ENCODE measurements at places on chromosomes 16 and 17. TPM values are rescaled to one million over a fixed set of nuclear protein-coding genes. Genes with fewer than 3 reads are reported as not detected.

DNA sequence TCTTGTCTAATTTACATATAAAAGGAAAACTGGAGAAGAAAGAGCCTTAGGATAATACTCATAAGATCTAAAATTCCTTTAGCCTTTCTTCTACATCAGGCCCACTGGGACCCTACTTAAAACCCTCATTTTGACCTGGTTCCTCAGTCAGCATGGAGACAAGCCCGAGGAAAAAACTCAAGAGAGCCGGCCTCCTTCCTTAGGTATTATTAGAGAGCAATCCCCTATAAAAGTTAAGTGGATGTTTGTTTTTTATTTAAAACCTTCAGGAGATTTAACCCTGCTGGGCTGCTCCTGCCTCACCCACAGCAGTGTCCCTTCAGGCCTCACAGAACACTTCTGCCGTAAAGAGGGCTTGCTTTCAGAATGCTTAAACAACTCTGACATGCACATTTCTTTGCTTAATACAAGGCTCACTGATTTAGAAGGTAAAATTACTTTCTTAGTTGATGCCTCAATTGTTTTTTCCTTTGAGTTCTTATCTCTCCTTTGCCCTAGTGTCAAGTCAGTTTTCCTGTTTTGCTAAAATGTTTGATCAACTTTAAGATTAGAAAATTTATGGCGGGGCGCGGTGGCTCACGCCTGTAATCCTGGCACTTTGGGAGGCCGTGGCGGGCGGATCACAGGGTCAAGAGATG lies 145.6 kb upstream of the TBX2 start:
- DNase-seq: no peak
- no peaks in the 10 kb centered on the region for H3K27me3 ChIP-seq
- no peaks in the 10 kb centered on the region for H3K36me3 ChIP-seq

- H3K4me1 ChIP-seq: peaks cover 9% of the 10 kb centered on the region
- H3K4me3 ChIP-seq: no peak overlapping the region
- H3K27me3 ChIP-seq: no peaks in the 10 kb centered on the region
- no peak overlapping the region for H3K27ac ChIP-seq
- H3K36me3 ChIP-seq: peaks cover 12% of the 10 kb centered on the region
Observed at GRCh38 chr16:69814561-69814960, 52.4 kb downstream of the WWP2 start.

DNA sequence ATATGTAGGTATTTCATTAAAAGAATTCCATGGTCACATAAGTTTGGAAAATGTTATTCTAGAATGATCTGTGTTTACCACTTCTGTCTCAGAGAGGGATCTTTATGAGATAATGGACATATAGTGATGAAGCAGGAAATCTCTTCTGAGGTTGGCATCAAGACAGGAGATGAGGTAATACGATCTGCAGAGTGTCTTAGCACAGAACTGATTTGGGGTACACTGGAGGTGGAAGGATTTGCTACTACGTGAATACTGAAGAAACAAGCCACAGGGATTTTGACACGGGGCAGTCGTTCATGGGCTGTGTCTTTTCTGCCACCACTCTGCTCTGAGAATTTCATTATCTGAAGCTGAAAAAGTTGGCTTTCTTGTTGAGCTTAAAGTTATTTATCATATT lies 5.5 kb downstream of the CBFB start:
- H3K4me3 ChIP-seq: peak overlapping the region; percentile 57
- no peak for DNase-seq
- peaks cover 30% of the 10 kb centered on the region for H3K4me1 ChIP-seq
- H3K27ac ChIP-seq: no peak overlapping the region
- peaks cover 2% of the 10 kb centered on the region for H3K36me3 ChIP-seq

DNA sequence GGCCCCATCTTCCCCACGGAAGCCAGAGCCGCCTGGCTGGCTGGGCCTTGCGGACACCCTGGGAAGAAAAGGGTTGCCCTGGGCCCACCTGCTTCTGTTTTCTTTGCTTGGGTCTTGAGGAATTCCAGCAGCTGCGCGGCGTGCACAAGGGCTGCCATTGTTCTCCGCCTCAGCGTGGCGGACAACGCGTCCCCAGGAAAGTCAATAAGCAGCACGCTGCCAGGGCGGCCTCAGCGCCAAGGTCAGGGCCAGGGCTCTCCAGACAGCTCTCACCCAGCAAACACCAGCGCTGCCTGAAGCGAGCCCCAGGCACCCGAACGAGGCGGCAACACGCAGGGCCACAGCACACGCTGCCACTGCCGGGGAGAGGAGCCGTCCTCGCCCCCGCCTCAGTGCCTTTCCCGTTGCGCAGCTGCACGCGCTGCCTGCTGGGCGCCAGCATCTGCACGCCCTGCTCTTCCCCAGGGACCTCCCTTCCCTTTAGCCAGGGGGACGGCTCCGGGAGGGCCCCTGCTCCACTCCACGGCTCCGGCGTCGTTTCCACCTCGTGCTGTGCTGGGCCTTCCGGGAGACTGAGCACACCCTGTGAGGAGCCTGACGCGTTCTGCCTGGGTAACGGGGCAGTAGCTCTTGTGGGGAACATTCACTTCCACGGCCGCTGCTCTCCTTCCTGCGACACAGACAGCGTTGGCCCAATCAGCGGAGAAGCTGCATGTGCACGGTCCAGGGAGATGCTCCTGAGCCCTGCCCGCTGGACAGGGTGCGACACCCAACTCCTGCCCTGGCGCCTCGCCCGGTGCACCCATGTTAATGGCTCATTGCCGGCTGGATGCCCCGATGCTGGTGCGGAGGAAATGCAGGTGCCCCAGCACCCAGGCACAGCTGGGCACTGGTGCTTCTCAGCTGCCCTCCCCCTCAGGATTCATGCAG lies 57.8 kb downstream of the LMF1 start:
- H3K27ac ChIP-seq: no peak overlapping the region
- H3K27me3 ChIP-seq: no peaks in the 10 kb centered on the region
- H3K4me1 ChIP-seq: peaks cover 9% of the 10 kb centered on the region

DNA sequence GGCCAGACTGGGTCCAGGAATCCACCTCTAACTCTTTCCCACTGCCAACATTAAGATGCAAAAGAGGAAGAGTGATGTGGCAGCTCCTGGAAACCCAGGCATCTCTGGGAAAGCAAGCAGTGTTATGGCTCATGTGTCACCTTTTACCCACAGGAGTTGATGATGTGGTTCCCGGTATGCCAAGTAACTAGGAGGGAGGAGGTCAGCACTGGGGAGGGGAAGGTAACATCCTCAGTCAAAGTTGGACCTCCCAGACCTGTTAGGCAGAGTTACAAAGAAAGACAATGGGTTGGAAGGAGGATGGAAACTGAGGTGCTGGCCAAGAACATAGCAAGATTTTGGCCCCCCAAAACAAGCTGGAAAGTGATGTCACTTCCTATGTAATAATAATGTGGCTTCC lies 11.4 kb downstream of the KRABD2 start:
- H3K36me3 ChIP-seq: peaks cover 8% of the 10 kb centered on the region
- H3K4me3 ChIP-seq: no peak overlapping the region
- H3K27ac ChIP-seq: no peak overlapping the region
- peaks cover 14% of the 10 kb centered on the region for H3K4me1 ChIP-seq
- no peak for DNase-seq

DNA sequence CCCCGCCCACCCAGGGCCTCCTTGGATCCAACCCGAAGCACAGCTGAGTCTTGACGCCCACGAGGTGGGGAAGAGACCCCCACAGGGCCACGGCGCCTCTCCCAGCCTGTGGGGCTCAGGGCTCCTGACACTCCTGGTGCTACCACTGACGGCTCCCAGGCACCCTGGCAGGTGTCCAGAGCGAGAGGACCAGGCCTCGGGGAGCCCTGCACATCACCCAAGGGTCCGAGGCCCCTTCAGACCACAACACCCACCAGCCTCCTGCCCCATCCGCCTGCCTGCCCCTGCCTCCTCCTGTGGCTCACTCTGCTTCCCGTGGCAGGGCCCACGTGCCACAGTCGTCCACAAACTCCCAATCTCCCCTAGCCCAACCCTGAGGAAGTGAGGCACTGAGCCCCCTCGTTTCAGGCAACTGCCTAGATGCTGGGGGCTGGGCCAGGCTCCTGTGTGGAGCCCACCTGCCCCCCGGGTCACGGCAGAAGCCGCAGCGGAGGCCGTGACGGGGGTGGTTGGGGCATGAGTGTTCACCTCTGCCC lies 28.3 kb upstream of the AATK start:
- H3K27ac ChIP-seq: no peak overlapping the region
- no peaks in the 10 kb centered on the region for H3K27me3 ChIP-seq
- H3K4me3 ChIP-seq: no peak overlapping the region
- no peaks in the 10 kb centered on the region for H3K36me3 ChIP-seq
- no peak for DNase-seq

DNA sequence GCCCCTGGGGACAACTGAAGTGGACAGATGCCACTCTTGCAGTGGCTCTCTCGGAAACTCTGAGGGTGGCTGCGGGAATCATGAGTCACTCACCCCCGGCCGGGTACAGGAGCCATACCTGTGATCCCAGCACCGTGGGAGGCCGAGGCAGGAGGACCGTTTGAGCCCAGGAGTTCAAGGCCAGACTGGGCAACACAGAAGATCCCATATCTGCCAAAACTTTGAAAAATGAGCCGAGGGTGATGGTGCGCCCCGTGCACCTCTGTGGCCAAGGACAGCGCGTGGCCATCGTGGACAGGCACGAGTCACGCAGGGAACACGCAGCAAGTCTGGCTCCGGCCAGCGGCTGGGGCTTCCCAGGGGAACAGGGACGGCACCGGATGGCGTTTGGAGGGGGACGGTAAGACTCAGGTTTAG lies 41.3 kb upstream of the ZC3H18 start:
- H3K4me1 ChIP-seq: no peaks in the 10 kb centered on the region
- H3K27me3 ChIP-seq: no peaks in the 10 kb centered on the region
- DNase-seq: no peak
- peaks cover 5% of the 10 kb centered on the region for H3K36me3 ChIP-seq

GRCh38 chr16:81544700-81545271 lies 100.2 kb downstream of the CMIP start:
- no peaks in the 10 kb centered on the region for H3K27me3 ChIP-seq
- DNase-seq: no peak
- H3K27ac ChIP-seq: peak overlapping the region; percentile 90
- no peaks in the 10 kb centered on the region for H3K36me3 ChIP-seq

DNA sequence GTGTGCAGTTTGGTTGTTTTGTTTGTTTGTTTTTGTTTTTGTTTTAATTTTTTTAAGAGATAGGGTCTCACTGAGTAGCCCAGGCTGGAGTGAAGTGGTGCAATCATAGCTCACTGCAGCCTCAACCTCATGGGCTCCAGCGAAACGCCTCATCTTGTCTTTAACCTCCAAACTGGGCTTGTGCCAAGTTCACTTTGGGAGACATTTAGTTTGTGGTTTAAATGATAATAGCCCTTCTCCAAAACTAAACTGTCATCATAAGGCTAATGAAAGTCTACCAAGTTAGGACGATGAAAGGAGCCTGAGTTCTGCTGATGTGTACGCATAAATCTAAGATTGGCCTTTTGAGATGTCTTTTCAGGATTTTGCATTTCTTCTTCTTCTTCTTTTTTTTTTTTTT lies 6.5 kb upstream of the CARD14 start:
- H3K4me1 ChIP-seq: peaks cover 4% of the 10 kb centered on the region
- no peak overlapping the region for H3K4me3 ChIP-seq
- H3K27me3 ChIP-seq: peaks cover 25% of the 10 kb centered on the region

DNA sequence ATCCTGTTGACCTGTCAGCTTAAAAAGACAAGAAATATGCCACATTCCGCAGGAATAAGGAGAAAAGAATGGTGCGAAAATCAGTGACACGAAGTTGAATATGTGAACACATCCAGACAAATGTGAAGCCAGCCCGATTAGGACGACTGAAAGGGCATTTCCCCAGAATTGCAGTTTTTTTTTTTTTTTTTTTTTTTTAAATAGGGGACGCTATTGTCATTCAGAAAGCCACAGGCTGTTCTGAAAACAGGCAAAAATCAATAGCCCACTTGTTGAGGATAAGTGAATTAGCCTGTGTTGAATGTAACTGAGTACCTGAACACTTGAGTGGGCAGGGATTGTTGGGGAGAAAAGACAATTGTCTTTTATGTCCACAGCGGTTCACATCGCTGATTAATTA lies 507.1 kb downstream of the WWOX start:
- H3K27ac ChIP-seq: no peak overlapping the region
- DNase-seq: no peak
- no peaks in the 10 kb centered on the region for H3K36me3 ChIP-seq
- H3K4me3 ChIP-seq: no peak overlapping the region
- H3K27me3 ChIP-seq: no peaks in the 10 kb centered on the region

- no peak overlapping the region for H3K27ac ChIP-seq
- no peak for DNase-seq
- no peak overlapping the region for H3K4me3 ChIP-seq
- no peaks in the 10 kb centered on the region for H3K27me3 ChIP-seq
- peaks cover 31% of the 10 kb centered on the region for H3K4me1 ChIP-seq
- no peaks in the 10 kb centered on the region for H3K36me3 ChIP-seq
Observed at GRCh38 chr16:20867585-20867984, 32.6 kb downstream of the DCUN1D3 start.

DNA sequence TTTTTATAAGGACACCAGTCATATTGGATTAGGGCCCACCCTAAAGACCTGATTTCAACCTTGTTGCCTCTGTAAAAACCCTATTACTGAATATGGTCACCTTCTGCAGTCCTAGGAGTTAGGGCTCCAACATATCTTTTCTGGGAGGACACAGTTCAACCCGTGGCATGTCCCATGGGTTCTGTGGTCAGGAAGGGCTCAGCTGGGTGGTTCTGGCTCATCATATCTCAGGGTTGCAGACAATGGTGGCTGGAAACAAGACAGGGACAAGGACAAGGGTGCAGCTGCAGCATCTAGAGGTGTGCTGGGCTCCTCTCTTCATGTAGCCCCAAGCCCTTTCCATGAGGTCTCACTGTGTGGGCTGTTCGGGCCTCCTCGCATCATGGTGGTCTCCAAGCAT lies 63.1 kb upstream of the FOXF1 start:
- no peak overlapping the region for H3K27ac ChIP-seq
- H3K36me3 ChIP-seq: no peaks in the 10 kb centered on the region
- DNase-seq: no peak
- peaks cover 3% of the 10 kb centered on the region for H3K4me1 ChIP-seq

GRCh38 chr17:73906896-73907870 lies 262.9 kb upstream of the SDK2 start:
- DNase-seq: no peak
- peaks cover 2% of the 10 kb centered on the region for H3K36me3 ChIP-seq
- peaks cover 63% of the 10 kb centered on the region for H3K27me3 ChIP-seq
- no peak overlapping the region for H3K4me3 ChIP-seq
- no peak overlapping the region for H3K27ac ChIP-seq

The SOST gene
- total RNA-seq: not detected

The HS3ST4 gene
- total RNA-seq: not detected

The FOXN1 gene
- total RNA-seq: not detected

The PIK3R6 gene
- total RNA-seq: 0.83 TPM

The PTX4 gene
- not detected for total RNA-seq

The CAMTA2 gene
- 59.9 TPM for total RNA-seq

The CDRT4 gene
- total RNA-seq: 5.0 TPM

The RNF222 gene
- total RNA-seq: 0.62 TPM
